OCI-M1 (cell line): ENCODE measurements at places on chromosomes 4 and X.

DNA sequence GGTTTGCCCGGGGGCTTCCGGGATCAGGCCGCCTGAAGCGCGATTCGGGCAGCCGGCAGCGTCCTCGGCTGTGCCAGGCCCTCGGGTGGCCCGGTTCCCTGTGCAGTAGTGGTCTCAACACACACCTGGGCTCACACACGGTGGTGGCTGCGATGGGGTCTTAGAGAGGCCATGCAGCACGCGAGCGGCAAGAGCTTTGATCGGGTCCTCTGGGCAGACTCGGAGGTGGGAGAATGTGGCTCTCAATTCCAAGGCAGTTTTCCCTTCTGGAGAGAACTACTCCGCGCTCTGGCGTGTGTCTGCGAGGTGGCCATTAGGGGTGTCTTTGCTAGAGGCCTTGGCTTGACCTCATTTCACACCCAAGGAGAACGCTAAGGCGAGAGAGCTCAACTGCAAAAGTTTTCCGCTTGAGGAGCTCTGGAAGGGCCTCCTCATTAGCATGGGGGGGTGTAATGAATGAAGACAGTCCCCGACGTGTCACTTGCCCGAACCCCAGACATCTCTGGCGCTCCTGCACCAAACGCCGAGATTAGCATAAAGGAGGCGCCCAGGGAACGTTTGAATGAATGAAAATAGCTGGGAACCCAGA lies 771 bp upstream of the RBPJ start:
- DNase-seq = peak; percentile 82

DNA sequence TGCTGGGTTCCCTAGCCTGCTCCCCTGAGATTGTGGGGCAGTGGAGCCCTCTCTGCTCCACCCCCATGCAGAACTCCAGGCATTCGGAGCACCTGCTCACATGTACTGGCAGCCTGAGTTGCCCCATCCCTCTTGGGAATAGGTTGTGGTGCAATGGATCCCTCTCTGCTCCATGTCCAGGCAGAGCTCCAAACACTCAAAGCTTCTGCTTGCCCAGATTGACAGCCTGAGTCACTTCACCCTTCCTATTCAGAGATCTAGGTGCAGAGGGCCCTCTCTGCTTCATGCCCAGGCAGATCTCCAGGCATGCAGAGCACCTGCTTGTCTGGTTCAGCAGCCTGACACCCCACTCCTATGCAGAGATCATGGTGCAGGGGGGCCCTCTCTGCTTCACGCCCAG lies 18.6 kb upstream of the TEX13B start:
- DNase-seq = no peak

- no peak for DNase-seq
Observed at GRCh38 chr4:24824720-24825119, 29.3 kb downstream of the SOD3 start.

DNA sequence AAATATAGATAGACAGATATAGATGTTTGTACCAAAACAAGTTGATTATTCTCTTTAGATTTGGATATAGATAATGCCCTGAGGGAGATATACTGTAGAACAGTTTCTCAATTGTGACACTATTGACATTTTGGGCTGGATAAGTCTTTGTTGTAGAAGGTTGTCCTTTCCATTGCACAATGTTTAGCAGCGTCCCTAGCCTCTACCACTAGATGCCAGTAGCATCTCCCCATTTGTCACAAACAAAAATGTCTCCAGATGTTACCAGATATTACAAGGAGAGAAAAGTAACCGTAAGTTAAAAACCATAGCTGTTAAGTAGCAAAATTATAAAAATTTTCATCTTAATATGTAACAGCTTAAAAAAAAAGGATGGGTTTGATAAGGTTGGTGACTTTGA lies 2595.3 kb downstream of the ARAP2 start:
- peak; percentile 61 for DNase-seq

DNA sequence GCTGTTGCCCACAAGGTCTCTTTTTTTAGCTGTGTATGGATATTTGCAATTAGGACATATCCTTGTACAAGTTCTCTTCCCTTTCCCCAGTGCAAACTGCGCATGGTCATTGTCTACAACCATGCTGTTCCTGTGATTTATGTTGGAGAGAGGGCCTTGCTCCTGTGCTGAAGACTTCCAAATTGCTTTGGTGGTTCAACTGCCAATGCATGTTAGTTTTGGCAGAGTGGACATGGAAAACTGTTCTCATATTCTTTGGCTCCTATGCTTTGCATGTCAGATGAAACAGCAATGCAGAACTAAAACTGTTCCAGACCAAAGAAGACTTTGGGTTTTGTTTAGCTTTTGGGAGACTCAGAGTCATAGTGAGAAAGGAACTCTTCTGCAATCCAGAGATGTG lies 148.8 kb upstream of the EDNRA start:
- no peak for DNase-seq

DNA sequence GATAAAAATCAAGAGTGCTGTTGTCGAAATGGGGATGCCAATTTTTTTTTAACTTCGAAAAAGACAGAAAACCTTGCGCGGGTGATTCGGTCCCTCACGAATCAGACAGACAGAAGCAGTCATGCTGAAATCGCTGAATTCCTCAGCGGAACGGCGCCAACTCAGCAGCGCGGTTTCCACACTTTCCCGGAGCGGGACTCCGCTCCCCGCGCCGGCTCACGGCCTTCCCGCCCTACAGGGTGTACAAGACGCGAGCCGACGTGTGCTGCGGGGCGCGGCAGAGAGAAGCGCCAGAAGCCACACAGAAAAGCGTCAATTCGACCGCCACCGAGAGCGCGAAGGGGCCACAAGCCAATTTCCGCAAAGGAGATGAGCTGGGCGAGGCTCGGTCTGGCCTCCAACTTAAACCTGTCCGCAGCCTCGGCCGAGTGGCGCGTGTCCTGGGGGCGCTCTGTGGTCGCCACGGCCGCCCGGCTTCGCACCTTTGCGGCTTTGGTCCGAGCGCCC lies 1.3 kb downstream of the NEXMIF start:
- no peak for DNase-seq

DNA sequence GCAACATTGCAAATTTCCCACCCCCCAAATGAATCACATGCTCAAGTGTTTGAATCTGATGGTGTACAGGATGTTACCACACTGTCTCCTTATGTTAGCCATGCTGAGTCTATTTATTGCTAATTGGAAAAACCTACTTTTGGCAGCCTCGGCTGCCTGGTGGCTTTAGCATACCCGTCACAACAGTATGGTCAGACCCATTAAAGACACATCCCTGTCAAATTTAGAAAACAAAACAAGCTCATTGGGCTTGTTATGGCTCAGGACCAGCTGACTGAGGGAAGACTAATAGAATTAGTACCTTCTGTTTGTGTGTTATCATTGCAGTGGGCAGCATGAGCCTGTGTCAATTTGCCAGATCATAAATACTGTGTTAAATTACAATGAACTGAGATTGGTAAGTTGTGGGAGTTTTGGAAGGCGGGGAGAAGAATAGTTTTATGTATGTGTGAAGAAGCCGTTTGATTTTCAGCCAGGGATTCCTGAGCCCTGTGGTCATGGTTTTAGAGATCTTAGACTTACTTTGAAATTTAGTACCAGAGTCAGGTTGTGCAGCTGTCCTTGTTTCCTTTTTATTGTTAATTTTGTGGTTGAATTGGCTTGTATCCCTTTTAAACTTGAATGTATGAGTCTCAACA lies 66.8 kb downstream of the POLA1 start:
- DNase-seq = no peak

DNA sequence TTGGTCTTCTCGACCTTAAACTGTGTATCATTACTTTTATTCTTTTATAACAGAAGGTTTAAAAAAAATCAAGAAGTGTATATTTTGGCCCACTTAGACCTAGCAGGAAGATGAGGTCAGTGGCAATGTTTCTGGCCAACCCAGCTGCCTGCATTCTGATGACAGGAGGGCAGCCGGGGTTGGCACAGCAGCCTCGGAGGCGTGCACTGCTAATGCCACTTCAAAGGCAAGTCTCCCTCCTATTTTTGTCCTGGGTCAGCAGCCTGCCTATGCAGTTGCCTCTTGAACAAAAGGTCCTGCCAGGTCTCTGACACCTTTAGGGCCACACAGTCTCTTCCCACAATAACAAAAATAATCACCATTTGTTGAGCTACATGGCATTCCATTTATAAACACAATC lies 89.4 kb upstream of the MYOZ2 start:
- no peak for DNase-seq

DNA sequence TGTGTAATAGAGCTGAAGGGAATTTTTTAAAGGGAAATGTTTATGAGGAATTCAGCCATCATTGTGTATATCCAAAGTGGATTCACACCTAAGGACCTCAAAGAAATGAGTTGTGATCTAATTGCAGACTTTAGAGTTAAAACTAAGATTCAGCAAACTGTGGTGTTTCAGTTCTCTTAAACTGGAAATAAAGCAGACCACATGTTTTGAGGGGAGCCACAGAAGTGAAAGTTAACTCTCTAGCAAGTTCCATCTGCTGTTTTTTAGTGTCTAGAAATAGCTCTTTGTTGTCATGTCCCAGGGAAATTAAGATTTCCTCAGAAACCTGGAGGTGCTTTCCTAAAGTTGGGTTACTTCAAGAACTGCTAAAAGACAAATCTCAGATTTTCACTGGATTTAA lies 97.3 kb upstream of the DDX3X start:
- peak; percentile 7 for DNase-seq

DNA sequence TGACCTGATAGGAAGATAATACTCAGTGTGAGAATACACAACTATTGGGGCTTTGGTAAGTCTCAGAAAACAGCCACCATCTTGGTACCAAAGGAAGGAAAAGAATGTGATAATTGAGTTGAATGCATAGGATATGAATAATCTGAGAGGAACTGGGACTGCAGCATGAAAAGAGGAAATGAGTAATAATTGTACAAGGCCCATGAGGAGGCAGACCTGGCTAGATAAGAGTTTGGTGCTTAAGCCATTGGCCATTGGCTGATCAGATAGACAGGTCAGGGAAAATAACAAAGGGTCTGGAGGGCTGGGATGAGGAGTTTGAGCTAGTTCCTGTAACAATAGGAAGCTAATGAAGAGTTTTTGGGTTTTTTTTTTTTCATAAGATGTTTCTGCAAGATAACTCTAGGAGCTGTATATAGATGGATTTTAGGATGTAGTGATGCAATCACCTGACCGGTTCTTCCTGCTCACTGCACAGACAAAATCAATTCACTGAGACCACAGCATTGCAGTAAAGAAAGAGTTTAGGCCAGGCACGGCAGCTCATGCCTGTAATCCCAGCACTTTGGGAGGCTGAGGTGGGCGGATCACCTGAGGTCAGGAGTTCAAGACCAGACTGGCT lies 5.3 kb upstream of the TRMT2B start:
- peak; percentile 75 for DNase-seq

DNA sequence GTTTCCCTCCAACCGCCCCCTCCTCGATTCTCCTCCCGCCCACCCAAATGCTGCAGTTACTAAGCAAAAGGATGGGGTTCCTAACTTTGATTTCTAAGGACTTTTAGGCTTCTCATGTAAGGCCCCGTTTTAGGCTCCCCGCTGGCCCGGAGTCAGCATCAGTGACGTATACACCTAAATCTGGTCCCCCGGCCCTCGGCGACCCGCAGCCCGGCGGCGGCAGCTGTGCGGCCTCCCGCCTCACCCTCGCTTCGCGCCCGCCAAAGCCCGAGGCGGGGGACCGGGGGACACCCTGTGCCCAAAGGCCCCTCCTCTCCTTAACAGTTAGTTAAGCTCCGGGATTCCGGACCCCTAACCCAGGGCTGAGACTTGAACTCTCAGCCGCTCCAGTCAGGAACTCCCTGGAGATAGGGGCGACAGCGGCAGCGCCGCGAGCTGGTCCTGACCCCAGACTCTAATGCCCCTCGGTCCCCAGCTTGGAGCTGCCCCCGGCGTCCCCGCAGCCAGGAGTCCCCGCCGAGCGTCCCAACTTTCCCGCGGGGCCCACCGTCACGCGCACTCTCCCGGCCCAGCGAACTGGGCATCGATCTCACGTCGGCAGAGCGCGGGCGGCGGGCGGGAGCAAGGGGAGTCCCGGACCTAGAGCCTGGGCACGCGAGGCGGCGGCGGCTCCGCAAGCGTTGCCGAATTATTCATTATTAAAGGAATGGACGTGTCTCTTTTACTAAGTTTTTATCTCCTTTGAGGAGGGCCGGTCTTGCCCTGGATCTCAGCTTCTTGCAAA lies 1.5 kb upstream of the NR3C2 start:
- DNase-seq = no peak

GRCh38 chrX:154545673-154546274 lies 872 bp downstream of the G6PD start:
- DNase-seq = no peak

GRCh38 chr4:127450276-127450675 lies 182.5 kb upstream of the INTU start:
- no peak for DNase-seq

DNA sequence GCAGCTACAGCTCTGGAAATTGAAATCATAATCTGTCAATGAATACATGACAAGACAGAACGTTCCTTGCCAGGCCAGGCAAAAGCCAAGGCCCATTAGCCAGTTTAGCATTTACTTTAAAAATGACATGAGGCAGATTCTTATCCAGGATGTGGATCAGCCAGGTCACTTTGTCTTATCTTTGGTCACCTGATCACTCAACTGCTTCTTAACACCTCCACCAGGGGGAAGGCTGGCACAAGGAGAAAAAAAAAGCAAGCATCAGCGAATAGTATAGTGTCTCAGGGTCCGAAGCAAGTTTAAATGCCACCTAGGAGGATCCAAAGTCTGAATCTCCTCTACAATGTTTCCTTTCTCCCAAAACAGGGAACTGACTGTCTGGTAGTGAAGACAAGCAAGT lies 18.8 kb downstream of the ATP1B4 start:
- no peak for DNase-seq

- peak; percentile 19 for DNase-seq
Observed at GRCh38 chr4:23324021-23324690, 565.7 kb downstream of the PPARGC1A start.

GRCh38 chr4:105466580-105466979 lies 7.3 kb downstream of the PPA2 start:
- no peak for DNase-seq

- DNase-seq = no peak
Observed at GRCh38 chr4:25401066-25401465, 24.0 kb downstream of the ANAPC4 start.

DNA sequence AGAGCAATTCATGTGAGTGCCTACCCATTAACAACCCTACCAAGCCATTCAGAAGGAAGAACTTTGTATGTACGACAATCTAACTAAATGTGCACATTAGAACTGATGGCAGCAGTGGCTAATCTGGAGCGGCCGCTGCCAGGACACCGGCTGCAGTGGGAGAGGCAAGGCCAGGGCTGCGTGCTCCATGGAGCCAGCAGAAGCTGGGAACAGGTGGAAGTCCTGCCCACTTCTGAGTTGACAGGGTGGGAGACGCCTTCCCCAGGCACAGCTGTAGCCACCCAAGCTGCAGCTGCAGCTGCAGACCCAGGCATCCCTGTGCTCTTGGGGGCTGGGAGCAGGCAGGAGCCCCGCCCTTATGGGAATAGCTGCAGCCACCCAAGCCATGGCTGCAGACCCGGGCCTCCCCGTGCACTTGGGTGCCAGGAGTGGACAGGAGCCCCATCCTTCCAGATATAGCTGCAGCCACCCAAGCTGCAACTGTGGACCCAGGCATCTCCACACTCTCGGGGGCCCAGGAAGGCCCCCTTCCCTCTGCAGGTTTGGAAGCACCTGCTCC lies 79.1 kb upstream of the DDX60 start:
- no peak for DNase-seq
